ENCODE measurements at places on chromosomes 1 and 21.
A peak's percentile ranks its signal among the peaks of the same experiment; 100 is the strongest.

- DNase-seq, result no peak
These were observed 17.7 kb upstream of the TRNAU1AP start for GRCh38 chr1:28535180-28535579.

- DNase-seq, result no peak
These were observed 3.0 kb downstream of the TFF1 start for GRCh38 chr21:42363312-42363711.

GRCh38 chr1:89721351-89721750 lies 88.4 kb downstream of the LRRC8C start:
- DNase-seq, result no peak

- no peak for DNase-seq
These were observed 50.7 kb upstream of the TRAPPC10 start for GRCh38 chr21:43961382-43961909.

GRCh38 chr21:41228006-41228370 lies 60.0 kb downstream of the BACE2 start:
- DNase-seq, result no peak

- peak; percentile 36 for DNase-seq
These were observed 7.1 kb upstream of the CLDN19 start for GRCh38 chr1:42747125-42747524.

DNA sequence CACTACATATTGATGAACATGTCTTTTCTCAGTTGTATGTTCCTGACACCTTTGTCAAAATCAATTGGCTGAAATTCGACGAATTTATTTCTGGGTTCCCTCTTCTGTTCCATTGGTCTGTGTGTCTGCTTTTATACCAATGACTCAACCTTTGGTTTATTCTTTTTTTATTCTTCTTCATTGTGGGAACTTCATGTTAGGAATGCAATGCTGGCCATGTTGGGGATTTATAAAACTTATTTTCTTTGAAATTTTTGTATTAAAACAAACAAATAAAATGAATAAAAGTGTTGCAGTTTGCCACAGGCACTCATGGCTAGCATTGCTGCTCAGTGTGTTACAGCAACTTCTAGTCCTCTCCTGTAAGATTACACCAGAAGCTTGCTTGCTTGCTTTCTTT lies 287.8 kb downstream of the DUSP10 start:
- no peak for DNase-seq

- no peak for DNase-seq
These were observed 46.2 kb downstream of the DDR2 start for GRCh38 chr1:162678439-162678838.

DNA sequence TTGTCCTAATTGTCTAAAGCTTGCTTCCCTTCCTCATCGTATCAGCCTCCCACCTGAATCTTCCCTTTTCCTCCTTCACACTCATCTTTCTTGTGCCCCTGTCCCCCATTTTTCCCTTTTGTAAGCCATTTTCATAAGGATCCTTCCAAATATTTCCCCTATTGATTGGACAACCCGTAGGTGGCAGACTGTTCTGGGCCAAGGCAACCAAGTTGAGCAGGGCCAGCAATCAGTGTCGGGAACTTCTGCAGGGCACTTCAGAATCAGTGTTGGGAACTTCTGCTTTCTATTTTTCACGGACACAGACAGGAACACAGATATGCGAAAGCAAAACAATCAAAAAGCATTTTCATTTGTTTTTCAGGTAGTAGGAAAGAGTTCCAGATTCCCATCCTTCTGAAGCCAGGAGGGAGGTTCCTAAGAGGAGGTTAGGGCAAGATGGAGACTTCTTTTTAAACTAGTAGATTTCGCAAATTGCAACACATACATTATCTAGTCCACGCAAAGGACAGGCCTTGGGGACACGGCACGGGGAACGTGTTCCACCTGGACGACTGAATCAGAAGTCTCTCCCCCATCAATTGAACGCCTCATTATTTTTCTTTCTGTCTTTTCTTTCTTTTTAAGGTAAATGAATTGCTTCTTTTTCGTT lies 691 bp upstream of the MPZL1 start:
- DNase-seq, result no peak

- DNase-seq, result no peak
These were observed 187.3 kb upstream of the DMRTA2 start for GRCh38 chr1:50610563-50610962.

Measured in GDM1 (cell line).